ENCODE measurements at places on chromosomes 2 and 18. TPM values are rescaled to one million over a fixed set of nuclear protein-coding genes. Genes with fewer than 3 reads are reported as not detected.

DNA sequence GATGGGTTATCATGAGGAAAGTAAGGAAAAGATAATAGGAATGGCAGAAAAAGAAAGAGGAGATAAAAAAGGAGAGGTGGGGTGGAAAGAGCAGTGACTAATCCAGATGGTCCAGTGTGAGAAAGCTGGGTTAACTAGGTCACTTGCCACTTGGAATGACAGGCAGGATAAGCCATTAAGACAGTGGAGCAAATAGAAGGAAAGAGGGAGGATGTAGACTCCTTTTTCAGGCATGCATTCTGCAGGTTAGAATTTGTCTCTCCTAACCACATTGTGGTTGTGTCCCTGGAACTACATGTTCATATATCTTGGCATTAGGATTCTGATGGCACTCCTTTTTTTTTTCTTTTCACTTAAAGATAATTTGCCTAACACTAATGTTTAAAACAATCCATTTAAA is 13.4 kb upstream of the NEMP2 start:
- no peak for DNase-seq

GRCh38 chr2:65294701-65295100 is 67.1 kb downstream of the ACTR2 start:
- DNase-seq: no peak

DNA sequence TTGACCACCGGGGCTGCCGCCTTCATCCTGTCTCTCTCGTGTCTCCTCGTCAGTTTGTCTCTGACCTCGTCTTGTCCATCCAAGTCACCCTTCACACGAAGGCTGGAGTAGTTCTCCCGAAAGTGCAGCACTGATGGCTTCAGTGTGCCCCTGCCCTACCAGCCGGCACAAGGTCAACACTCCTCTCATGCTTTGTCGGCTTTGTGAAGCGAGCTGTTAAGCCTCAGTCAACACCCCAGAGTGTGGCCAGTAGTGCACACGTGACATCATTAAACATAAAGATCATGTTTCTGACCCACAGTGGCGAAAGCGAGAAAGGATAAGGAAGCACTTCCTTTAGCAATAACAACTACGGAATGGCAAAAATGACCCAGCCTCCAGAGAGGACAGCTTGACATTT is 23.2 kb downstream of the ACKR3 start:
- DNase-seq: no peak

DNA sequence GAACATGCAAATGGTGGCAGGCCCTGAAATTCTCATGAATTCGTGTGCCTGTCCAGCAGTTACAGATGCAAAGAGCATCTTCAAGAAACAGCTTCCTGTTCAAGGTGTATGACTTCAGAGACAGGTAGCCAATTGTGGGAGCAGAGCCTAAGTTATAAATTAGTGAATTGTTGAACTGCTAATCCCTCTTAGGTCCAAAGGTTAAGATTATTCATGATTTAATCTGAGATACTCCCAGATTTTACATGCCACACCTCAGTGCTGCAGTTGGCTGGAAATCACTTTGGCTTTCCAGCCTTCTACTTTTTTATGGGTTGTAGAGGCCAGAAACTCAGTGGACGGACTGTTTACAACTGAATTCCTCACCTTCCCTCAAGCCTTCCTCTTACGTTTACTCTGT is 247.8 kb downstream of the AGPS start:
- no peak for DNase-seq

- no peak for DNase-seq
Measured at GRCh38 chr18:31723990-31724711, 36.5 kb downstream of the SLC25A52 start.

DNA sequence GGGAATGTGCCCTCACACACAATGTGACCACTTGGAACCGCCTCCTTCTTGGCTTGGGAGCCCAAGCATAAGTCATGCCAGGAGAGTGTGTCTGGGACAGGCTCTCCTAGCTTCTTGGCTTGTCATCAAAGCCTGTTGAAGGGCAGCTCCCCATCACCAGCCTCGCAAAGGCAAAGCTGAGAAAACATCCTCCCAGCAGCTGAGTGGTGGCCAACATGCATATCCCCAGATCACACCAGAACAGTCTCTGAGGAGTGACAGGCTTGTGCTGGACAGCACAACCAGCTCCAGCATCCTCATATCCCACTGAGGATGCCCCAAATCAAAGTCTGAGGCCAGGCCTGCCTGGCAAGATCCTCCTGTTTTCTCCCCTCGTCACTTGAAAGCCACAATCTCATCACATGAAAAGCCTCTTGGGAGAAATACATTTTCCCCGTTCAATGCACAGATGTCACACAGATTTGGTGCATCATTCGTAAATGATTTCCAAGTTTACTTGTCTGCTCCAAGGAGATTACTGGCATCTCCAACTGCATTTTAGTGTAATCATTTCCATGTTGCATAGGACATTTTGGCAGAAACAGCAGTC is 269.3 kb downstream of the TTC32 start:
- DNase-seq: no peak

GRCh38 chr2:197011801-197012641 is 85.5 kb upstream of the PGAP1 start:
- peak; percentile 68 for DNase-seq

- peak; percentile 6 for DNase-seq
Measured at GRCh38 chr2:39435741-39436591, 1.1 kb downstream of the MAP4K3 start.

DNA sequence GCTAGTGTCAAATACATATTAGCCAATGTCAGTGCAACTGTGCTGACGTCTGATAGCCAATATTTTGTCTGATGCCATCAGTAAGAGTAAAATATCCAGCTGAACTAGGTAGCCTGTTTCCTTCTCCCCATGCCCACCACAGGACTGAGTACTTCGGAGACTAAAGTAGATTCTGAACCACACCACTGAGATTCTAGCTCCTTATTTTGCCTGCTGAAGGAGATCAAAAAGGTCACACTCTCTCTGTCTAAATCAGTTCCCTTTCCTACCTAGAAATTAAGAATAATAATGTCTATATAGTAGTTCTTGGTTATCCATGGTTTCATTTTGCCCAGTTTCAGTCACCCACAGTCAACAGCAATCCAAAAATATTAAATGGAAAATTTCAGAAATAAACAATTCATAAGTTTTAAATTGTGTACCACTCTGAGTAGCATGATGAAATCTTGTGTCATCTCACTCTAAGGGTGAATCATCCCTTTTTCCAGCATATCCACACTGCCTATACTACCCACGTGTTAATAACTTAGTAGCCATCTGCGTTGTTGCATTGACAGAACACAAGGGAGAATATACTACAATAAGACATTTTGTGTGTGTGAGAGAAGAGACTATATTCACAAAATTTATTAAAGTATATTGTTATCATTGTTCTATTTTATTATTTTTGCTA is 1043.3 kb upstream of the PIK3C3 start:
- no peak for DNase-seq

DNA sequence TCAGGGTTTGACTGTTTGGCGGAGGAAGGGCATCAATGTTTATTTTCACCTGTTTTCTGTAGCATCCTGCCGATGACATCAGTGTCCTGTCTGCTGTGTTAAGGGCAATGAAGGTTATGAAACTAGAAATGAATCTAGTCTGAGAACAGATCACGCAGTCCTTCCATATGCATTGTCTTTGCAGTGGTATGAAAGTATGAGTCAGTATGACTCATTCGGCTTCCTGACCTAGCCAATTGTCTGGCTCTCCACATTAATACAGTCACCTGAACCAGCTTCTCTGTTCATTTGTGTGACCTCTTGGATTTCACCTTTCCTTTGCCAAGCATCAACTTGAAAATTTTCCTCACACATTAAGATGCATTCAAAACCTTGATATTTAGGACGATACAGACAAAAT is 353.8 kb downstream of the RND3 start:
- DNase-seq: no peak

- DNase-seq: no peak
Measured at GRCh38 chr18:32091325-32091723, 350 bp upstream of the RNF138 start.

DNA sequence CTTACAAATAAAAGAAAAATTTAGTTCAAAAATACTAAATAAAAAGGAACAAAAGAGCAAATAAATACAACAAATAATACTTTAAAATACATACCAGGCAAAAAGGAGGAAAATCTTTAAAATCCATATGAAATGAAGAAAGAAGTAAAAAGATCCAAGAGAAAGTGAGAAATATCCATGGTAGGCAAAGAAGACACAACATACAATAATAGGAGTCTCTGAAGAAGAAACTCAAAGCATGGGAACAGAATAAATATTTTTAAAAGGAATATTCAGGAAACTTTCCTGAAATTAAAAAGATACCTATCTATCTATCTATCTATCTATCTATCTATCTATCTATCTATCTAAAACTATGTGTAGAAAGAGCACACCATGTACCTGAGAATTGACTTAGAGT is 196.8 kb downstream of the TMEM247 start:
- no peak for DNase-seq

DNA sequence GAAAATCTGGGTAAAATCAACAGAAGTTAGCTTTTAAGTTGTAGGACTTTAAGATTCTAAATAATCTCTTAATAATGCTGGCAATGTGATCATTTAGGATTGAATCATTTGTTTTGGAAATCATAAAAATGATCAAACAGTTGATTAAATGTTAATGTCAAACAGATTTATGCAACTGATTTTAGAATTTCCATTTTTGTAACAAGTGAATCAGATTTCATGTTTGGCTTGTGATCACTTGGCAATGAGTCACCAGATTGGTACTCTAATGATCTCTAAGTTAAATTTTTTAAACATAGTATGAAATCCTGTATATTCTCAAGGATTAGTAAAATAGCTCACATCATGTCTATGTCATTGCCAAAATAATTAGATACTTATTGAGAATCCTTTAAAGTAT is 50.1 kb upstream of the UNC80 start:
- DNase-seq: no peak

- DNase-seq: no peak
Measured at GRCh38 chr18:59323931-59324622, 5.6 kb upstream of the CPLX4 start.

DNA sequence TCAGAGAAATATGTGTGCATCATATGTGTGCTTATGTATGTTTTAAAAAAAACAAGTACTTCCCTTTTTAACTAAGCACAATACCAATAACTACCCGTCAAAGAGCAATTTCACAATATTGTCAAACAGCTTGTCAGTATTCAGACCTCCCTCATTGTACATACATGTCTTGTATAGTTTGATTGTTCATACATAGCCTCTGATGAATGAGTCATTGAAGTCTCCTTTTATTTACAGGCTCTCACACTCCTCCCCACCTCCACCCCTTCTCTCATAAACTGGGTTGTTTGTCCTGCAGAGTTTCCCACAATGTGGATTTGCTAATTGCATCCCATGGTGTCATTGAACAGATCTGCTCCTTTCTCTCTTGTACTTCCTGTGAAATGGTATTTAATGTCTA is 132.8 kb upstream of the L3MBTL4 start:
- DNase-seq: no peak

GRCh38 chr2:3130889-3131635 is 246.6 kb downstream of the EIPR1 start:
- DNase-seq: no peak

DNA sequence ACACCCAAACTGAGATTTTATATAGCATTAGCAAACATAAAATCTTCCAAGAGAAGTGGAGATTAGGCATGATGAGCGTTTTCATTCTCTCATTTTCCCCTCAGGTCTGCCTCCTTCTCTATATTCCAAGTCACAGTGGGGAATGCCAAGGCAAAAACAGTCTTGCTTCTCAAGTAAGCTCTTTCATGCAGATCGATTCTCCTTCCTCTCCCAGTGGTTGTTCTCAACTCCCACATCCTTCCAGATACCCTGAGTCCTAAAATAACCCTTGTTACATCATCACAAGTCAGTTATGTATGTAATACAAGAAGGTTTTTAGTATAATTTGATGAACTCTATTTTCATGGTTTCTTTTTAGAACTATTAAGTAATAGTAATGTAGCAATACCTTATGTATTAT is 150.6 kb downstream of the TXNL1 start:
- no peak for DNase-seq

DNA sequence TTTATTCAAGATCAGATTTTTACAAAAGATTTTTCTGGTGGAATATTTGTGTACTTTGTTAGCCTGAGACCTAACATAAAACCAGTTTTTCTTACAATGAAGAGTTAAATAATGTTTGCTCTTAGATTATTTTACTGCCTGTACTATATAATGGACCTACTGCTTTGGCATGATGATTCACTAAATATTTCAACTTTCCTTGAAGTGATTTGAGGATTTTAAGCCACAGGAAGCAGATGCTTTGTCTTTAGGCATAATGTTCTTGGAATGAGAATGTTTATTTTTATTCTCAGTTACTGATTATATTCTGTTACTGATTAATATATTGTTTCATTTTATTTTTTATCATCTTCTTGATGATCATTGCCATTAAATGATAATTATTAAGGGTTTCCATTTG is 175.3 kb upstream of the LRP1B start:
- DNase-seq: no peak

GRCh38 chr2:150522269-150522668 is 34.8 kb upstream of the RND3 start:
- DNase-seq: no peak

DNA sequence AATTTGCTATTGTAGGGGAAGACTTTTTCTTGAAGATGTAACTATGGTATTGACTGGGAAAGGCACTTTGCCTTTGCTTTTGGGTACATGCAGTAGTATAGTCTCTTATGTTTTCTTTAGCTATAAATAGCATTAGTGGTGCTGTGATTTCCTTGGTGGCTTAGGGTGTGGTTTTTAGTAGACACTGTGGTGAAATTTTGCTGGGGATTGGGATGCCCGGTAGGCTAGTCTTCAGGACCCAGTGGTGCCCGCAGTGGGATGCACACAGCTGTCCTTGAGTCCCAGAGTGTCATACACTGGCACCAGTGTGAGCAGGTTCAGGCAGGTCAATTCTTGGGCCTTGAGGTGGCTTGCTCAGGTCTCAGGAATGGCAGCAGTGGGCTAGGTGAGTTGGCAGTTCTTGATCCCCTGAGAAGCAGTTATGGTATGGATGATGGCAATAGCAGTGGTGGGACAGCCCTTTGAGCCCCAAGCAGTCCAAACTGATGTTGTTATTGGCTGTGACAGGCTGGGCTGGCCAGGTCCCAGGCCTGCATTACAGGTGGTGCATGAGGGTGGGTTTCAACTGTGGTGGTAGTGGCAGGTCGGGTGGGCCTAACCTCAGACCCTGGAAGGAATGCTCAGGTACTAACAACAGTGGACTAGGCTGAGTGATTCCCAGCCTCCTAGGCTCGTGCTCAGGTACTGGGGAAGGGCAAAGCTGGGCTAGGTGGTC is 124.3 kb downstream of the XRCC5 start:
- DNase-seq: no peak

- no peak for DNase-seq
Measured at GRCh38 chr18:50866765-50867164, 12.2 kb upstream of the ME2 start.

GRCh38 chr18:43869451-43870008 is 592.2 kb upstream of the SYT4 start:
- no peak for DNase-seq

The MLPH gene
- not detected for total RNA-seq

The OBSL1 gene
- total RNA-seq: 0.32 TPM

The DIPK1C gene
- total RNA-seq: not detected

The TUBA3E gene
- not detected for total RNA-seq

The COL6A3 gene
- total RNA-seq: 0.29 TPM

The COLEC12 gene
- not detected for total RNA-seq

The RTP5 gene
- 0.47 TPM for total RNA-seq

The STARD6 gene
- total RNA-seq: not detected

The TEX44 gene
- total RNA-seq: not detected

The MSH2 gene
- total RNA-seq: 11.9 TPM

The IL36G gene
- total RNA-seq: not detected

The ANKRD36C gene
- 84.5 TPM for total RNA-seq

The COL5A2 gene
- total RNA-seq: 0.68 TPM

The IL1F10 gene
- not detected for total RNA-seq

The AQP12B gene
- not detected for total RNA-seq

The MC4R gene
- not detected for total RNA-seq

Data from natural killer cell (primary cell).